ENCODE measurements at places on chromosomes 5 and 9.

DNA sequence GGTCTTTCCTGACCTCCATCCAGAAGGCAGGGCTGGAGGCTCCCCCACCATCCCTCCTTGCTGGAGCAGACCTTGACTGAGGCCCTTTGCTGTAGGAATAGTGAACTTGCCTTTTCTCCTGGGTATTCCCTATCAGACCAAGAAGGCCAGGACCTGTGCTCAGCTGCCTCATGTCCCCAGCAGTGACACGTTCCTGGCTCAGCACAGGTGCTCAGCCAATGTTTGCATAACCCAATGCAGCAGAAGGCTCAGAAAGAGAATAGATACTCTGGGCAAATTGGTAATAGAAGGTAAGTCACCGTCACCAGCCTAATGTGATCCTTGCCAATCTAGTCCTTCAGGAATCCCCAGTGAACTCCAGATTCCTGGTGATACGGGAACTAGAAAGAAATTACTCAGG is 96.4 kb downstream of the ACTL7B start:
- DNase-seq: no peak

GRCh38 chr9:122263699-122264349 is 816 bp downstream of the RBM18 start:
- DNase-seq: no peak

DNA sequence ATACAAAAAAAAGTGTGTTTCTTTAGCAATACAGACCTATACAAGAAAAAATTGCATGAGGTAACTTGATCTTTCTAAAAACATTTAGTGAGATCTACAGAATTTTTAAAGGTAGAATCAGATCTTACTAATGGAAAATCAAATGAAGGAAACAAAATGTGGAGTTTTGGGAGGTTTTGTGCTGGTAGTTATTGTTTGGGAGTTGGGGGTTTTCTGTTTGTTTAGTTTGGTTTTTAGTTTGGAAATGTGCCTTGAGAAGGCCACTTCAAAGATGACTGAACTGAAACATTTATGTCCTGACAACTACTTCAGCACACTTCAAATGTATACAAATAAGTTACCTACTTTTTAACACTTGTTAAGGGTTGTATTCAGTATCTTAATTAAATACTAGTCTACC is 280.1 kb downstream of the NR2F1-AS1 start:
- no peak for DNase-seq

GRCh38 chr9:84894859-84895258 is 225.3 kb downstream of the NTRK2 start:
- no peak for DNase-seq

GRCh38 chr9:4985386-4986266 is 554 bp downstream of the JAK2 start:
- DNase-seq: no peak

- no peak for DNase-seq
Measured at GRCh38 chr5:126178521-126178920, 244.7 kb upstream of the GRAMD2B start.

DNA sequence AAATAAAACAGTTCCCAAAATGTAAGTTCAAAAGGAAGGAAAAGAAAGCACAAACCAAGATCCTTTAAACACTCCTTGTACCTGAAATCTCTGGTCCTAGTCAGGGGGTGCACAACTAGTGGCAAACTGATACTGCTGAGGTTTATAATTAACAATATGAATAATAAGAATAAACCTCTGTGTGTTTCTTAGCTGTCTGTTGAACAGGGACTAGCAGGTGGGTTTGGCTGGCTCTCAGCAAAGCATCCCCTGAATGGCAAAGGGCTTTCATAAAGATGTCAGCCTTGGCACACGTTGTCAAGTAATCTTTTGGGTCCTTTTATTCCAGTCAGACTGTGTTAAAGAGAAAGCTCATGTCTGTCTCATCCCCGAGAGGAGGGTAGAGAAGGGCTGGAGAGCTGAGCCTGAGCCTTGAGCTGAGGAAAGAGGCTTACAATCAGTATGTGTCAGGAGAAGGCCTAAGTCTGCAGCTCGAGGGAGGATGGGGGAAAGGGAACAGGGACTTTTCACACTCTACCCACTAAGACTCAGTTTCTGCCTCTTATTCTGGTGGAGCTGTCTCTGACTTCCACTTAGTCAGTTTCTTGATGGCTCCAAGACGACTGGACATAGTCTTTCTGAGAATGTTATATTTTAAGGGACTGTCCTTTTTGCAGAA is 123.0 kb downstream of the GALNT10 start:
- DNase-seq: no peak

GRCh38 chr5:156103155-156103885 is 223.6 kb upstream of the SGCD start:
- no peak for DNase-seq

- no peak for DNase-seq
Measured at GRCh38 chr5:126658561-126658960, 57.8 kb downstream of the PHAX start.

GRCh38 chr5:176529741-176530141 is 7.5 kb downstream of the RNF44 start:
- no peak for DNase-seq

DNA sequence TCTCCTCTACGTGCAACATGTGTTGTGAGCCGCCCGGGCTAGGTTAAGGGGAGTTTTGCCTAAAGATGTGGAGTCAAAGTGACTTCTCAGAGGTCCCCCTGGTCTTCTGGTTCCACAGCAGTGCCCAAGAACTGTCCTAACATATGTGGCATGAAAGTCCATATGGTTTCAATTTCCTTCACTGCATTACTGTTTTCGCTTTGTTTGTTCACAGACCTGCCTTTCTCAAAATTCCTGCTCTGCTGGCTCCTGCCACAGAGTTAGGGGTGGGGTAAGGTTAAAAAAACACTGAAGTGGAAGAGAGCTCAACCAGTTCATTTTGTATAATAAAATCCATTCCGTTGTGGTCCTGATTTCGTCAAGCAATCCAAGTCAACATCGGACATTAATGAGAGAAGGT is 289.4 kb downstream of the DMAC1 start:
- DNase-seq: no peak

GRCh38 chr9:129270903-129271431 is 92.9 kb upstream of the IER5L start:
- no peak for DNase-seq

- no peak for DNase-seq
Measured at GRCh38 chr9:34310215-34310614, 18.9 kb downstream of the KIF24 start.

DNA sequence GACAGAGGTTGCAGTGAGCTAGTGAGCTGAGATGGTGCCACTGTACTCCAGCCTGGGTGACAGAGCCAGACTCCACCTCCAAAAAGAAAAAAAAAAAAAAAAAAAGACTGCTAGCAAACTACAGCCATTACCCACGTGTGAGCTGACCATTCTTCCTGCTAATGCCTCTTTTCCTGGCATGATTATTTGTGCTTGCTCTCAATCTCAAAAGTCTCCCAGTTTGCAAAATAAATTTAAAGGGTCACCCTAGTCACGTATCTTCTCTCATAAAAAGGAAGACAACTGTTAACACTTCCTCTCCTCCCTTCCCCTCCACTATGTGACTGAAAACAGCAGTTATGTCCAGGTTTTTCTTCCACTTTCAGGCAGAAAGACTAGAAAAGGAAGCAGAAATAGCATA is 37.2 kb downstream of the TRIM36 start:
- DNase-seq: no peak

GRCh38 chr5:144298658-144299057 is 128.0 kb downstream of the KCTD16 start:
- DNase-seq: no peak

DNA sequence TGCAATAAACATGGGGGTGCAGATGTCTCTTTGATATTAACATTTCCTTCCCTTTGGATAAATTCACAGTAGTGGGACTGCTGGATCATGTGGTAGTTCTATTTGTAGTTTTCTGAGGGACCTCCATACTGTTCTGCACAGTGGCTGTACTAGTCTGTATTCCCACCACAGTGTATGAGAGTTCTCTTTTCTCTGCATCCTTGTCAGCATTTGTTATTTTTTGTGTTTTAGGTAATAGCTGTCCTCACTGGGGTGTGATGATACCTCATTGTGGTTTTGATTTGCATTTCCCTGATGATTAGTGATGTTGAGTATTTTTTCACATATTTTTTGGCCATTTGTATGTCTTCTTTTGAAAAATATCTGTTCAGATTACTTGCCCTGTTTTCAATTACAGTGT is 562.5 kb downstream of the CSNK1G3 start:
- DNase-seq: no peak

GRCh38 chr9:112017878-112018277 is 121.3 kb downstream of the UGCG start:
- DNase-seq: no peak

GRCh38 chr9:136544548-136544963 is 1.3 kb downstream of the NOTCH1 start:
- DNase-seq: no peak

- no peak for DNase-seq
Measured at GRCh38 chr9:73234008-73234360, 82.3 kb downstream of the ANXA1 start.

- DNase-seq: no peak
Measured at GRCh38 chr5:171893290-171893886, 107.8 kb downstream of the SMIM23 start.

- DNase-seq: no peak
Measured at GRCh38 chr9:118938581-118938980, 430.7 kb downstream of the BRINP1 start.

- DNase-seq: no peak
Measured at GRCh38 chr9:68896486-68896885, 117.4 kb downstream of the PRKACG start.

DNA sequence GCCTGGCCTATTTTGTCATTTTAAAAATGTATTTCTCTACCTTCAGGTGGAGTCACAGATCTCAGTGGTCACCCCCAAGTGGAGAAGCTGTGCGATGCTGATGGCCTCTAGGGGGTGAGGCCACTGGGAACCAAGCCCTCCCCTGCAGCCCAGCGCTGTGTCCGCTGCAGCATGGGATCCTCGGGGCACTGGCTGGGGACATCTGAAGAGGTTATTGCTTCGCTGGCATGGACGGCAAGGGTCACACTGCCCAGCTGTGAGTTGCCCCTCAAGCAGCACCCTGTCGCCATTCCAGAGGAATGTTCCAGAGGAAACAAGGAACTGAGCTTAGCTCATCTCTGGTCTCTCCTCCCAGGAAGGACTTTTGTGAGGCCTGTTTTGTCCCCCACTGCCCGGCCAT is 119.6 kb upstream of the S1PR3 start:
- no peak for DNase-seq

- no peak for DNase-seq
Measured at GRCh38 chr5:129617206-129617605, 130.7 kb upstream of the MINAR2 start.

DNA sequence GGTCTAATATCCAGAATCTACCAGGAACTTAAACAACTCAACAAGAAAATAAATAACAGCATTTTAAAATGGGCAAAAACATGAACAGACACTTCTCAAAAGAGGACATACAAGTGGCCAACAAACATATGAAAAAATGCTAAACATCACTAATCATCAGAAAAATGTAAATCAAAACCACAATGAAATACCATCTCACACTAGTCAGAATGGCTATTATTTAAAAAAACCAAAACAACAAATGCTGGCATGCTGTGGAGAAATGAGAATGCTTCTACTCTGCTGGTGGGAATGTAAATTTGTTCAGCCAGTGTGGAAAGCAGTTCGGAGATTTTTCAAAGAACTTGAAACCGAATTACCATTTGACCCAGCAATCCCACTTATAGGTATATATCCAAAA is 63.1 kb downstream of the ADAMTS6 start:
- no peak for DNase-seq

- DNase-seq: no peak
Measured at GRCh38 chr5:172854971-172855370, 20.9 kb downstream of the ERGIC1 start.

- DNase-seq: peak; percentile 9
Measured at GRCh38 chr9:80146466-80146865, 574.7 kb downstream of the TLE4 start.

DNA sequence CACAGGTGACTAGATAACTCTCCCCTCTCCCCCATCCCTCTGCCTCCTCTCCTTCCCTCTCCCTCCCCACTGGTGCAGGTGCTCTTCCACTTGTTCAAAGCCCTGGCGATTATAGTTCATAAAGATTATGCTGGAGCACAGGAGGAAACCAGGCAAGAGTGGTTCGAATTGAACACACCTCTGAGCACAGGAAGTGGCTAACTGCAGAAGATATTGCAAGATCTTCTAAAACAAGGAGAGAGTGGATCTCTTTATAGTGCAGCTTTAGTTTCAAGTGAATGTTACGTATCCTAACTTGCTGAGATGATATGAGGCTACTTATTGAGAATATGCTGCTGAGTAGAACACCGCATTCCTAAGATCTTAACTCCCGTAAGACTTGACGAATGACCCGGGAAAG is 178.4 kb downstream of the GOLPH3 start:
- DNase-seq: no peak

DNA sequence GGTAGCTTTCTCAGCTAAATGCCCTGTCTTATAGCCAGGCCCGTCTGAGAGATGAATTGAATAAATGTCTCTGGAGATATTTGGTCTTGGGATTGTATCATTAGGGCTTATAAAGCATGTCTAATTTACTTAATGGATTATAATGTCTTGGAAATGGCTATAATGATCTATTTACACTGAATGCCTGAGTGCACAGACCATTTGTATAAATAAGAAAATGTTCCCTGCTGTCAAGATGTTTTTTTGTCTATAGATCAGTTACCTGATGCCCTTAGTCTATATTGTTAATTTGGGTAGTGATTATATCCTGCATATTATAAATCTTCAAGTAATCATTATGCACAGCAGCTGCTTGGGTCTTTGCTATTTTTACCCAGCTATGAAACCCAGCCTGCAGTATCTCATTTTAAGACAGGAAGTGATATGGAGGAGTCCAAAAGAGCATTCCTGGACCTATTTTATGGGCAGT is 112.9 kb upstream of the ACTBL2 start:
- no peak for DNase-seq

Measured in RWPE1 (cell line).